ENCODE measurements at places on chromosomes 1 and 21.

DNA sequence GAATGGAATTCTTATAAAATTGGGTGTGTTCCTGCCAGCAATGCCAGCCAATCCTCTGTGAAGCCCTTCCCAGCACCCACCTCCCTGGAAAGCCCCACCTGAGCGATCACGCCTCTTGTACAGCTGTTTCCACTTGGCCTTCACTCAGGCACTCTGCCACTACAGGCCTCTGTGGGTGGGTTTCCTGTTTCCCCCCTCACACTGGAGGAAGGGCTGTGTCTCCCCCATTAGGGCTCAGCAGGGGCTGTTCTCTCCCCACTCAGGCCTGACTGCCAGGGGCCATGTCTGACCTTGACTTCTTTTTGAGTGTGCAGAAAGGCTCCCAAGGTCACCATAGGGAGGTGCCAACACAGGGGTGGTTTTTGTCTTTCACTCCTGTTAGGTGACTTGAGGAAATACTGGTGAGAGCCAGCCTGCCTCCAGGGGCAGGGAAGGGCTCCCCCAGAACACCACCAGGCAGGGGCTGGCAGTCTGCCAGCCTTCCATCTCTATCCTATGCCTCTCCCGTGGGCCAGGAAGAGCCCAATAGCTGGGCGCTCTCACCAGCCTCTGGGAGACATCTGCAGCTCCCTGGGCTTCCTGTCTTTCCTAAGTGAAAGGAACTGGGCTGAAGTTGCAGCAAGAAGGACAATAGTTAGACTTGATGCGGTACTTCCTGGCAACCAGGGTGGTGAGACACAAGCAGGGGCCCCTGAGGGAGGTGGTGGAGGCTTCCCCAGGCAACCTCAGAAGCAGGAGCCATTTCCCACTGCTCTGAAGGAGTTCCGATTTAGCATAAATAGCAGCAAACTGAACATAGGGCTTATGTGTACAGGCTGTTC, 49.1 kb downstream of the ELK4 start:
- DNase-seq = no peak

- no peak for DNase-seq
Observed at GRCh38 chr1:200905411-200906052, 10.8 kb downstream of the INAVA start.

- peak; percentile 16 for DNase-seq
Observed at GRCh38 chr1:233240829-233241682, 54.5 kb downstream of the PCNX2 start.

DNA sequence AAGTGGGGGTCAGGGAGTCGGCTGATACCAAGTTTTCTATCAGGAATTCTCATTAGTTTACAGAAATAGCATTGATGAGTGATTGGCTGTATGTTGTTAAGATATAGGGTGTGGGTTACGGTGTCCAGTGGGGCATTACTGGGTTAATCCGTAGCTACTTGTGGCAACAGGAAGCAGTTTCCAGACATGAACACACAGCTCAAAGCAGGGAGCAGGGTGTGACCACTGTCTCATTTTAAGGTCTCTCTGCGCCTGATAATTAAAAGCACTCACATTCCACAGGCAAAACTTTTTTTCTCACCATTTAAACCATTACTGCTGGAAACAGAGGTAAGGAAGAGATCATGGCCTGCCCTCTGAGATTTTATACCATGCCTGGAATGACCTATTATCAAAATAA, 114.9 kb downstream of the SIK1 start:
- no peak for DNase-seq

DNA sequence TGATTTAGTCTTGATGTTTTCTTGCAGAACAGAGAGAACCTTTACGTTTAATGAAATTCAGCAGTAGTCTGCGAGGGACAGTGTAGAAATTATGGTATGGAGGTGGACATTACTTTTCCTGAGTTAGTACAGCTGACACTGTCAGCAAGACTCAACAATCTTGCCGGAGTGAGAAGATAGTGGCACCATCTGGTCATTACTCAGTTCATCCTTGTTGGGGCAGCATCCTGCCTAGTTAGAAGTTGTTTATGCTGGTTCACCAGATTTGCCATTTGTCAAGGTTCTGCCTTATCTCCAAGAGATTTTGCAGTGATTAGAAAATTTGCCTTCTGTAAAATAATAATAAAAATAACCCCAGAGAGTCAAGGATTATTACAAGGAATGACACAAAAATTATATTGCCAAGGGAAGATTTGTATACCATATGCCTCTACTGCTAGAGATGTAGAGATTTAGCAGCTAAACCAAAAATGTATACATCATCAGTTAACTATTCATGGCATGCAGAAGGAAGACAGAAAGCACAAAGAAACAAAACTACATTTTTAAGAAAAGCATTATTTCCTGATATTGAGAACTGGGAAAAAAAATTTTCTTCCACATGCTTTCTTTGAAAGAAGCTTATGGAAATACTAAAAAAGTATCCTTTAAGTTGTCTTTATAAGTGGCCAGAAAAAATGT, 1967.4 kb downstream of the NCAM2 start:
- DNase-seq = no peak

- no peak for DNase-seq
Observed at GRCh38 chr21:45887120-45887611, 94.4 kb upstream of the COL6A1 start.
